Thoracic aorta (tissue), 2 donors: ENCODE measurements at places on chromosomes 1 and 21. TPM values are rescaled to one million over a fixed set of nuclear protein-coding genes. Genes with fewer than 3 reads are reported as not detected.

- no peak for DNase-seq
These were observed 252.4 kb downstream of the FGGY start for GRCh38 chr1:59549066-59549837.

GRCh38 chr1:3053366-3053980, 15.5 kb upstream of the PRDM16 start:
- no peak for DNase-seq

- DNase-seq, result no peak
These were observed 133.2 kb upstream of the ZBTB40 start for GRCh38 chr1:22318279-22318981.

GRCh38 chr1:76330991-76331603, 256.6 kb downstream of the ST6GALNAC3 start:
- DNase-seq, result no peak

DNA sequence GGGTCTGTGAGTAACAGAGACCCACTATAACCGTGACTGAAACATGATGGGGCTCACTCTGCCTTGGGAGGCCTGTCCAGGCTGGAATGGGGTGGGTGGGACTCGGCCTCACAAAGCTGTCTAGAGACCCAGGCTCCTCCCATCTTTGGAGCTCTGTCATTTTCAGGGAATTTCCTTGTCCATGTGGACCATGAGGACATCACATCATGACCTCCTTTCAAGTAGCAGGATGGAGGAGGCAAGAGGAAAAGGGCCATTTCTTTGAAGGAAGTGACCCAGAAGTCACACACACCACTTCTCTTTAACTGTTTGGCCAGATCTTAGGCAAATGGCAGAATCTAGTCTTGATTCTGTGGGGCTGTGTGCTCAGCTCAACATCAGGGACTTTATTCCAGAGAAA, 79.9 kb downstream of the CNIH3 start:
- DNase-seq, result no peak

DNA sequence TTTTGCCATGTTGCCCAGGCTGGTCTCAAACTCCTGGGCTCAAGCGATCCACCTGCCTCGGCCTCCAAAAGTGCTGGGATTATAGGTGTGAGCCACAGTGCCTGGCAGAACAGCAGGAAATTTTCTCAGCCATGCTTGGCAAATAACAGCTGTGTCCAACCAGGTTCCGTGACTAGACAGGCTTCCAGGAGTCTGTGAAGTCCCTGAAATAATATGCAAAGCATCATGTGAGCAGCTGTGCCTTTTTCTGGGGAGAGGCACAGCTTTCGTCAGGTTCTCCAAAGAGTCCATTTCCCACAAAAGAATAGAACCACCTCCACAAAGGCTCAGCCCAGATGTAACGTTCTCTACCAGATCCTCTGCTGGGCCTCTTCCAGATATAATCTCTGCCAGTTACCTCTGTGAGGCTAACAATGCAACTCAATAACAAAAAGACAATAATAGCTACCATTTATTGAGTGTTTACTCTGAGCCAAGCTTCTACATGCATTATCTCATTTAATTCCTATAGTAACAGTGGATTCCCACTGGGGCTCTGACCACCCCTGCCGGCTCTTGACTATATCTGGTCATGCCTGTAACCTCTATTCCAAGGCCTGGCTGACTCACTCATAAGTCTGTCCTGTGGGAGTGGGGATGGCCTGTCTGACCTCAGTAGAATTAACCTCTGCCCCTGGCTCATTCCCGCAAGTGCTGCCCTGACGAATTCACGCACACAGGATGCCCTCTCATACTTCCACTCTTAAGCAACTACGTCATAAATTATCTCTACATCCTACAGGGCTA, 4.0 kb upstream of the NKAIN1 start:
- no peak for DNase-seq

DNA sequence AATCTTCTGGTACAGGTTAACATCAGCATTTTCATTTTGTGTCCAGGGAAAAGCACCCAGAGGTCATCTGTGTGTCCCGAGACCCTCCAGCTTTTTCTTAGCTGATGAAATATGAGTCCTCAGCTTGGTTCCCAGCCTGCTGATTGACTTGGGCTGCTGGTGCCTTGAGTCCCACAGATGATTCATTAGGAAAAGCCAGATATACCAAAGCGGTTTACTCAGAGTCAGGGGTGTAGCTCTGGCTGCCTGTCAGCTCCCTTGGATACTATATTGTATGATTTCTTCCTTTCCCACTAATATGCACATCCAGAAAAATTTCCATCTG, 43.7 kb upstream of the MAB21L3 start:
- no peak for DNase-seq

DNA sequence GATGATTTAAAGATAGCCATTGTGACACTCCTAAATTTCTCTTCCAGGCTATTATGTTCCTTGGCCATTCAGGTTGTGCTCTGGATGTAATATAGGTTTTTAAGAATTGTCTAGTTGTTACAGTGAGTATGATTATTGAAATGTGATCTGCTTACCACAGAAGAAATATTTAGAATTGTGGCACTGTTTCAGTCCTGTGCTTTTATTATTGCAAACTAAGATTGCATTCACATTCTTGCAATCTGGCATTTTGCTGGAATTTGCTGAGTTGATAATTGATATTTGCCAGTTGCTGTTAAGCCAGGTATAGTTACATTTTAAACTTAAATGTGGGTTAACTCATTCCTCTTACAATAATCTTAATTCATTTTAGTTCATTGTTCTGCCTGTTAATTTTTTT, 22.3 kb downstream of the EXO1 start:
- DNase-seq, result no peak

- DNase-seq, result no peak
These were observed 7.8 kb upstream of the PHLDA3 start for GRCh38 chr1:201476670-201477344.

- DNase-seq, result no peak
These were observed 11.4 kb downstream of the HLX start for GRCh38 chr1:220890602-220891001.

DNA sequence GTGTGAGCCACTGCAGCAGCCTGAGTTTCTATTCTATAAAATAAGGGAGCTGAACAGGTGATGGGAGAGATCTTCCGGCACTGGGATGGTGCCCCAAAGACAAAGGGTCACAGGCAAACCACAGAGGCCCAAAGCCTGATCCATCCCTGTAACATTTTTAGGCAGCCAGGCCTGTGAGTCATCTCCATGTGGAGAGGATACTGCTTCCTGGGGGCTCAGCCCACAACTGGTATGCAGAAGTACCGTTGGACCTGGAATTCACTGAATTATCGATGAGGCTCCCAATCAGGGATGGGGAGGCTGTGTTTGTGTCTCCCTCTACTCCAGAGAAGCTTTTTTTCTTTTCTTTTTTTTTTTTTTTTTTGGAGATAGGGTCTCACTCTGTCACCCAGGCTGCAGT, 48.8 kb upstream of the WASF2 start:
- DNase-seq, result no peak

DNA sequence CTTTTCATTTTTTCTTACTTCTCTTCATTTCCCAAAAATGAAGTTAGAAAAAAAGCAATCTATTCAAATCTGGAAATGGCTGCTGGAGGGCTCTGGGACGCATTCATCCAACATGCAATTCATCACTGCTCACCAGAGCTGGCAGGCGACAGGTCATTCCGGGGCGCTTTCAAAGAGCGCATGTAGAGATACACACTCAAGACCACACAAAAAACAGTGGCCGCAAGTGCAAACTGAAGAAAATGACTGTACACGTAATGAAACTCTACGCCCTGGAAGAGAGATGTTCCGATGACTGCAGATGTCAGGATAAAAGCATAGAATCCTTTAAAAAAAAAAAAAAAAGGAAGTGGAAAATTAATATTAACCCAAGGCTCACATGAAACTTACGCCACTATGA, 15.5 kb downstream of the LBR start:
- no peak for DNase-seq

GRCh38 chr1:90413519-90413918, 303.6 kb downstream of the BARHL2 start:
- no peak for DNase-seq

- DNase-seq, result no peak
These were observed 14.6 kb downstream of the HUNK start for GRCh38 chr21:31887391-31887841.

DNA sequence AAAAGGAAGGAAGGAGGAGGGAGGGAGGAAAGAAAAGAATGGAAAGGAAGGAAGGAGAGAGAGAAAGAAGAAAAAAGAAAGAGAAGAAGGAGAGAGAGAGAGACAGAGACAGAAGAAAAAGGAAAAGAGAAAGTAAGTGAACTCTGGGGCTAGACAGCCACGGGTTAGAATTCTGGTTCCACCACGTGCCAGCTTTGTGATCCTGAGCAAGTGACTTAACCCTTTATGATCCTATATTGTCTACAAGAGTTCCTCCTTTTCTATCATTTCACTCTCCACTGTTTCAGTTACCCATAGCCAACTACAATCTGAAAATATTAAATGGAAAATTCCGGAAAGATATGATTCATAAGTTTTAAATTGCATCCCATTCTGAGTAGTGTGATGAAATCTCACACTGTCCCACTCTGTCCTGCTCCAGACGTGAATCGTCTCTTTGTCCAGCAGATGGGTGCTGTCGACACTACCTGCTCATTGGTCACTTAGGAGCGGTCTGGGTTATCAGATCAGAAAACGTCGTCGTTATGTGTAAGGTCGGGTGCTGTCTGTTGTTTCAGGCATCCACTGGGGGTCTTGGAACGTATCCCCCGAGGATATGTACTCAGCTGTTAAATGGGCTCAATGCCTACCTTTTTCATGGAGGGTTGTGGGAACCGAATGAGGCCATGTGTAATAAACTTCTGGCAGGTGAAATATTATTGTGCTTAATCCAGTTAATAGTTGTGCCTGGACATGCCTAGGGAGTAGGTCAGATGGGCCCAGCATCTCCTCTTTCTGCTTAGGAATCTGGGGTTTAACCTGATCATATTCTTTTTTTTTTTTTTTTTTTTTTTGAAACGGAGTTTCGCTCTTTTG, 19.1 kb downstream of the TMEM51 start:
- no peak for DNase-seq

DNA sequence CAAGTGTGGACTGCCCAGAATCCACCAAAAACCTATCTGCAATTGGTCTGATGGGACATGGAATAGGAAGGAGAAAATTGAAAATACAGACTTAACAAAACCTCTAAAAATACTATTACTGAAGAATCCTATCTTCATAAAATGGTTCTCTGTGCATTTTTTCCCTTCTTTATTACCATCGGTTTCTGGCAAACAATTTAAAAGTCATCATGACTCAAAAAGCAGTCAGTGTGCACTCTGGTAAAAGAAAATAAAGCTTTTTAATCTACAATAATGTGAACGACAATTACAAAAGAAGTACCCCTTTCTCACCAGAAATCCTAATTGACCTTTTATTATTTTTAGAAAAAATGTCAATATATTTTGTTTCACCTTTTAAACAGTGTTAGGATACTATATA, 186.3 kb downstream of the TPR start:
- no peak for DNase-seq

DNA sequence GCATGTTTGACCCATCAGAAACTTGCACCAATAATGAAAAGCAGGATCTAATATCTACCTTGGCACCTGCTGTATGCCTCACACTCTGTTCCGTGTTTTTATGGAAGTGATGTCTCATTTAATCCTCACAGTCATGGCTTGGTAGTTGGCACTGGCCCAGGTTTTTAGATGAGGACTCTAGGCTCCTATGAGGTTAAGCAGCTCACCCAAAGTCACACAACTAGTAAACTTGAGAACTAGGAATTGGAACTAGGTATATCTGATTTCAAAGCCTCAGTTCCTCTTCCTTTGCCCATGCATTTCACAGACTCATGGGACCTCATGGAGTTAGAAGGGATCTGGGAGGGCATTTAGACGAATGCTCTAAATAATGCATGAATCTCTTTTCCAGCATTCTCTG, 21.3 kb upstream of the TARBP1 start:
- DNase-seq, result peak; percentile 28

DNA sequence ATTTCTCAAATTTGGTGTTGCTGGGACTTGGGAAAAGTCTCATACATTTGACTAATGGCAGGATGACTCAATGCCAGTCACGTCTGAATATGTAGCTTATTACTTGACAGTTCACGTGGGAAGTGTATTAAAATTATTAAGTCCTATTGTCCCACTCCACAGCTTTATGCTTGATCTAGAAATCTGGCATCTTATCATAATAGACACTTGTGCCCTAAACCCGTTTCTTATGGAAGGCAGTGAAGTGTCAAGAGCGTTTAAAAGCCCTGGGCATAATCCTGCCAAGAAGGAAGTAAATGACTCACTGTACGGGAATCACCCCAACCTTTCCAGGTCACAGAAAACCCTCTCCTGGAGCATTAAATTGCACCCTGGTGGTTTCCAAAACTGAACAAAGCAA, 207.4 kb downstream of the APP start:
- DNase-seq, result no peak

DNA sequence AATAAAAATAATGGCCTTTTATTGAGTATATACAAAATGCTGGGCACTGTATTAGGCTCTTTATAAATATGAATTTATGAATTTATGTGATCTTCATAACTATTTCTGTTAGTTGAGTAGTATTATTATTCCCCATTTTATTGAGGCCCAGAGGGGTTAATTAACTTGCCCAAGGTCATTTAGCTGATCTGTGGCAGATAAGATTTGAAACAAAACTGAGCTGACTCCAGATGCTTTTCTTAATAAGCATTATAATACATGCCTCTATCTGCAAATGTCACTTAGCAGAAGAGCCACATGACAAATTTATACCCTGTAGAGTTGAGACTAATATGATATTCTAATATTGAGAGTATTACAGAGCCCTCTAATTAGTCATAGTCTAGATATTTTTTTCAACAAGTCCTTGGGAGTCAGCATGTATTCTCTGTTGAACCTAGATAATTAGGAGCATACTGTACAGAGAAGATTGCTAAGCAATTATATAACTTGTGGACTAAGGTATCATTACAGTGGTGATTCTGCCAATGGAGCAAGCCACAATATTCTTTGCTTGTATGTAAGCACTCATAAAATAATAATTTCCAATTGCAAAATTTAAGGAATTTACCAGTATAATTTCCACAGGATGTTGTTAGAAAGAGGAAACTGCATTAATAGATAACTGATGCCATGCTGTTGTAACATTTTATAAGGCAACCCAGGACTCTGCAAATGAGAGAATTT, 112.0 kb downstream of the LRRC40 start:
- no peak for DNase-seq

DNA sequence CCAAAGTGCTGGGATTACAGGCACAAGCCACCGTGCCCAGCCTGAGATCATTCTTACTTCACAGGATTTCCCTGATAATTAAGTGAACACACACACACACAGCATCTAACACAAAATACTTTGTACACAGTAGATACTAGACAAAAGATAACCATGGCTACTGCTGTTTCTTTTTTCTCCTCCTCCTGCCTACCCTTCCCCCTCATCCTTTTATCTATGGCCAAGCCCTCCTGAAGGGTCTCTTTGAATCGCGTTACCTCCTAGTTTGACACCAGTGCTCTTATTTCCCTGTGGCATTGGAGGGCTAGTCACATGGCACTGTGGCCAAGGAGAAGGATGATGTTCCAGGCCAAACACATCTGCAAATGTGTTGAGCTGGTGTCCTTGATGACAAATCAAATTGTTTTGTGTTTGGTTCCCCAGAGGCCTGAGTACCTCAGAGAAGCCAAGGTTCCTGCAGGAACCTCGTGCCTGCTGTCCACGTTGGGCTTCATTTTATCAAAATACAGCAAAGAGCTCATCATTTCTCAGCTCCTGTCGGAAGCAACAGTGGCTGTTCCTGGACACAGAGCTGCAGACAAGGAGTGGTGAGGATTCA, 20.6 kb downstream of the NDUFS5 start:
- no peak for DNase-seq

The PDZK1 gene
- total RNA-seq, result 1.3 TPM

The C1orf56 gene
- total RNA-seq, result 5.3 TPM

The NR1I3 gene
- total RNA-seq, result not detected

The TLR5 gene
- 5.4 TPM for total RNA-seq

The SGIP1 gene
- total RNA-seq, result 47.4 TPM

The TCHH gene
- total RNA-seq, result 0.49 TPM

The TMEM81 gene
- total RNA-seq, result 0.85 TPM

The CA6 gene
- total RNA-seq, result not detected

The ORC1 gene
- 0.49 TPM for total RNA-seq
